Kidney epithelial cell (primary cell): ENCODE measurements at places on chromosomes 5 and 9.
A peak's percentile ranks its signal among the peaks of the same experiment; 100 is the strongest.

GRCh38 chr9:72363908-72364678 is 915 bp downstream of the ZFAND5 start:
- DNase-seq = no peak

- no peak for DNase-seq
Observed at GRCh38 chr5:64800926-64801325, 32.2 kb downstream of the CWC27 start.

DNA sequence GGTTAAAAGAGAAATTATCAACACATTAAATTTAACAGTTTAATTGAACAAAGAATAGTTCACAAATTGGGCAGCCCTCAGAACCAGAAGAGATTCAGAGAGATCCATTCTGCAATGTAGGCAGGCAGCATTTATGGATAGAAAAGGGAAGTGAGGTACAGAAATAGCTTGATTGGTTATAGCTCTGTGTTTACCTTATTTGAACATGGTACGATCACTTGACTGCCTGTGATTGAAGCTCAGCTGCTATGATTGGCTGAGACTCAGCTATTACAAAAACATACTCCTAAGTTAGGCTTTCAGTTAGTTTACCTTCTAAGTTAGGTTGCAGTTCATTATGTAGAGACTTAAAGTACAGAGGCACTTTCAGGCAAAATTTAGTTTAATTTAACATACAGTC is 7.3 kb downstream of the CNTRL start:
- no peak for DNase-seq

DNA sequence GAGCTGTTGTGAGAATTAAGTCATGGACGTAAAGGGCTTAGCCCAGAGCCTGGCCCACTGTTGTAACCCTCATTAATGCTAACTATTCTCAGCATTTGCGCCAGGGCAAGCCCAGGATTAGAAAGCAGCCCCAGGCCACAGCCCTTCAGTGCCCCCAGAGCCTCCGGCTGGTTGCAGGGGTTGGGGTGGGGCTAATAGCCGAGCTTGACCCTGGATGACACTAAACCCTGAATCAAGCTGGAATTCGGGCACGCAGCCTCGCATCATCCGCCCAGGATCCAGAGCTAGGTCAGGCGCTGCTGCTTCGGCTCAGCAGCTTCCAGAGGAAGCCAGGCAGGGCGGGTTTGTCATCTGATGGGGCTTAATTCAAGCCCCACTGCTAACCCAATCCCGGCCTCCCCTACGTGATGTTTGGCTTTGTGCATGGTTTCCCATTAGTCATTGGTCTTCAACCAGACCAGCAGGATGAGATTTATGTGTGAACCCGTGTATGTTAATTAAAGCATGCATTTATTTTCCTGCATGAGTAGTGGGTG is 1.2 kb upstream of the MEGF9 start:
- DNase-seq = peak; percentile 67
